ENCODE measurements at places on chromosomes 2 and 18.

- no peak for DNase-seq
Measured at GRCh38 chr2:11798701-11799435, 52.4 kb downstream of the LPIN1 start.

GRCh38 chr2:121707344-121707919 lies 29.2 kb downstream of the NIFK start:
- DNase-seq: no peak

DNA sequence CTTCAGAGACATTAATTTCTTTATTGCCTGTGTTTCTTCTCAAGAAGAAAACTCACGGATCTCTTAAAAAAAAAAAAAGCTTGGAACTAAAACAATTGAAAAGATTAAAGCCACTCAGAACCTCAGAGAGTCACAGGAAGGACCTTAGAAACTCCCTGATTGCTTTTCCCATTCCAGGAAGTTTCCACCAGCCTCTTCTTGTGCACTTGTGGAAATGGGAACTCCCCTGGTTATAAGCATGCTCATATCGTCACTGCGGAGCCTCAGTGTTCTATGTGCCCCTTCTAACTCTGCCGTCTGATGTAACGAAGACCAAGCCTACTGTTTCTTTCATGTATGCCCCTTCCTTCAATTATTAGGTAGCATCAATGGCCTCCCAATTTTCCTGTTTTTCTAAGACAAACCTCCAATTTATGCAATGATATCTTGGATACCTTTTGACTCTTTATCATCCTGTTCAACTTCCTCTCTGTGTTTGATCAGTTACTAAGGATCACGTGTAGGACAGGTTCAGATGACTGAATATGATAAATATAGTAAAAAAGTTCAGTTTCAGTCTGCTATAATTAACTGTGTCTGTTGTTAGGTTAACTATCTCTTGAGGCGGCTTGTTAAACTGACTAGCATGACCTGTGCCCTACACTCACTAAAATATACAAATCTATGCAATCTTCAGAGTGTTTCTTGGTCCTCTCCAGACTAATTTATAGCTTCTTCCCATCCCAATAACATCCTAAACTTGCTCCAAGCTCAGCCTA lies 593.7 kb upstream of the CHAC2 start:
- no peak for DNase-seq

DNA sequence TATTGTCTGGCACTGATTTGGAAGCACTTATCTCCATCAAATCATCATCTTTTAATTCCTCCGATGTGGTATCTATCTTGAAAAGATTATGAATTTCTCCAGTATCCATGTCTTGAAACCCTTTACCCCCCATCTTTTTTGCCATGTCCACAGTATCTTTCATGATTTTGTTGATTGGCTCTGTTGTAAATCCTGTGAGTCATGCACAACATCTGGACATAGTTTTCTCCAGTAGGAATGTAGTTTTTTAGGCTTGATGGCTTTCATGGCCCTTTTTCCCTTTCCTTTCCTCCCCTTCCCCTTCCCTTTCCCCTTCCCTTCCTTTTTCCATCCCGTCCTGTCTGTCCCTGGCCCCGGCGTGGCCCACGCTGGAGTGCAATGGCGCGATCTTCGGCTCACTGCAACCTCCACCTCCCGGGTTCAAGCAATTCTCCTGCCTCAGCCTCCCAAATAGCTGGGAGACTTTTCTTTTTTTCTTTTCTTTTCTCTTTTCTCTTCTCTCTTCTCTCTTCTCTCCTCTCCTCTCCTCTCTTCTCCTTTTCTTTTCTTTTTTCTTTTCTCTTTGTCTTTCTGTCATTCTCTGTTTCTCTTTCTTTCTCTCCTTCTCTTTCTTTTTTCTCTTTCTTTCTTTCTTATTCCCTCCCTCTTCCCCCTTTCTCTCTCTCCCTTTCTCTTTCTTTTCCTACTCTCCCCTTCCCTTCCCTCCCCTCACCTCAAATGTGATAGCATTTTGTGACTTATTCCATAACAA lies 18.4 kb upstream of the ZNF638 start:
- DNase-seq: no peak

GRCh38 chr2:150983314-150983897 lies 278.3 kb downstream of the RBM43 start:
- DNase-seq: no peak

- DNase-seq: no peak
Measured at GRCh38 chr18:40055262-40055661, 1899.8 kb upstream of the PIK3C3 start.

DNA sequence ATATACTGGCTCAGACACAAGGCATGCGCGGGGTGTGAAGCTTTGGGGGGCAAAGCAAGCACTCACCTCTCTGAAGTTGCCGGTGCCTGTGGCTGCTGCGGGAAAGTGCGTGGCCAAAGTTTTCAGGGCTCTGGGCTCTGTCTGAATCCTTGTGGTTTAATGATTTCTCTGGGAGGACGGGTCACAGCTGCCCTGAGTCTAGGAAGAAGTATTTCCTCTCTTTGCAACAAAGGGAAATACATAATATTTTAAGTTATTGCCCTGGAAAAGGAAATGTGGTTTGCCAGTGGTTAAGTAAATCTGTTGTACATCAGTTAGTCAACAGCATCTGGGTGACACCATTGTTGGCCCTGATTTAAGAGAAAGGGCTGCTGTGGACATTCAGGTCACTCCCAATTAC lies 56.7 kb upstream of the ZDBF2 start:
- DNase-seq: no peak

GRCh38 chr2:11922294-11922693 lies 175.9 kb downstream of the LPIN1 start:
- no peak for DNase-seq

DNA sequence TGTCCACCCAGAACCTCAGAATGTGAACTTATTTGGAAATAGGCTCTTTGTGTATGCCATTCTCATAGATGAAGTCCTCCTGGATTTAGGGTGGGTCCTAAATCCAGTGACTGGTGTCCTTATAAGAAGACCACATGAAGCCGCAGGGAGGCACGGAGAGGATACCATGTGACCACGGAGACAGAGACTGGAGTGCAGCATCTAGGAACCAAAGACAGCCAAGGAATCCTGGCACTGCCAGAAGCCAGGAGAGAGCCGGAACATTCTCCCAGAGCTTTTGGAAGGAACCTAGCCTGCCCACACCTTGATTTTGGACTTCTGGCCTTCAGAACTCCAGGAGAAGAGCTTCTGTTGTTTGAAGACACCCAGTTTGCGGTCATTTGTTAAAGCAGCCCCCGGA lies 49.7 kb downstream of the ARL4C start:
- no peak for DNase-seq

DNA sequence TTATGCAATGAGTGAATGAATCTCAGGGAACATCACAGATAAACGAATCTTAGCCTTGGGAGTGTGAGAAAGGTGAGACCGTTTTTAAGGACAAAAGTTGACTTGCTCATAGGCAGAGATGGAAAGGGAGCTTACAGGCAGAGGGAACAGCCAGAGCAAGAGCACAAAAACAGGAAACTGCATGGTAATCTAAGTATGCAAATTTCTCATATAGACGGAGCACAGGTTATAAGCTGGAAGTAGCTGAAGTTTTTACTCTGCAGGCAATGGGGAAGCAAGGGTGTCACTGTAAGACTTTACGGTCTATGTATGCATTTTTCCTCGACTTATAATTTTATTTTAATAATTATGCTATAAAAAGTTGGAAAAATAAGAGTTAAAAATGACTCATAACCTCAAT lies 44.8 kb upstream of the STRN start:
- no peak for DNase-seq

- DNase-seq: no peak
Measured at GRCh38 chr2:44954447-44954888, 13.0 kb downstream of the SIX3 start.

GRCh38 chr2:238653431-238654109 lies 194.3 kb upstream of the TWIST2 start:
- DNase-seq: no peak

DNA sequence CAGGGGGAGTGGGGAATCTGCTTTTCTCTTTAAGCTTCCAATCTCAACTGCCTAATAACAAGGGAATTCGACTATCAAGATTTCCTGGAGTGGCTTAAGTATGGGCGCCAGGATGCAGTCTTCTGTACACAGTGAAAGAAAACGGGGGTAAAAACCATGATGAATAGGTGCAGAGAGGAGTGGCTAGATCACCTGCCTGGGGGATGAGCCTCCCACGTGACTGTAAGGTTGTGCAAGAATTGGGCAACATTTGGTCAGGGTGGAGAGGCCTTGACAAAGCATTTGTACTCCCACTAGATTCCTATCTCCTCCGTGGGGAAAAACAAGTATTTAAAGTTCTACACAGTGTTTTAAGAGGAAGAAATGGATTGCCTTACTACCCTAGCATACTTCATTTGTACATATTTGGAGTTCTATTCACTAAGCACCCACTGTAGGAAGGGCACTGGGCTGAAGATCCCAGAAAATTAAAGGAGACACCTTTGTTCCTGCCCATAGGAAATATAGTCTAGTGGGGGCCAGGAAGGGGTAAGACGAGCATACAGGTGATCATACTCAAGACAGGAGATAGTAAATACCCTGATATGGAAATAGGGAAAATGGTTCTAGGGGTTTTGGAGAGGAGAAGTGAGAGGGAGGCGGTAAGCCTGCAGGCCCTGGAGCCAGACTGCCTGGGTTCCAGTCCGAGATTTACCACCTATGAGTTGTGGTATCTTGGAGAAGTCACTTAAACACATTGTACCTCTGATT lies 29.2 kb downstream of the EPAS1 start:
- DNase-seq: no peak

- peak; percentile 86 for DNase-seq
Measured at GRCh38 chr18:48868468-48869466, 82.0 kb downstream of the SMAD7 start.

DNA sequence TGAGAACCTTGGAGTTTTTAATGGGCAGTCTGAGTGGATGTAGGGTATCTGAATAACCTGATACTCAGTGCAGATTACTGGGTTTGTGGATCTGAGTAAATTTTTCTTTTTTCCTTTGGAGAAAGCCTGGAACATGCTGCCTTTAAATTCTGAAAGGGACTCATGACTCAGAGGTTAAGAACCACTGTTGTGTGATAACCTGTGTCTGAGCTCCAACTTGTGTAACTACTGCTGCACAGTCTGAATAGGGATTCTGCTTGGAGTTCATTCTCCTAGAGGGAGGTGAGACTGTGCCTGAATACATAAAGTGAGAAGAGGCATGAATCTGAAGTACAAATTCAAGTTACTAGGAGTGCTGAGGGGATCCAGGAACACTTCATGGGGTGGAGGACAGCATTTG lies 36.2 kb downstream of the KDM3A start:
- no peak for DNase-seq

- DNase-seq: no peak
Measured at GRCh38 chr2:210660-211059, 53.2 kb downstream of the SH3YL1 start.

GRCh38 chr2:208064220-208064961 lies 39.1 kb upstream of the PLEKHM3 start:
- no peak for DNase-seq

- no peak for DNase-seq
Measured at GRCh38 chr18:8314124-8314523, 295.1 kb upstream of the RAB12 start.

- DNase-seq: no peak
Measured at GRCh38 chr2:237199082-237199481, 113.4 kb downstream of the COPS8 start.

GRCh38 chr2:12045864-12046291 lies 299.4 kb downstream of the LPIN1 start:
- no peak for DNase-seq

DNA sequence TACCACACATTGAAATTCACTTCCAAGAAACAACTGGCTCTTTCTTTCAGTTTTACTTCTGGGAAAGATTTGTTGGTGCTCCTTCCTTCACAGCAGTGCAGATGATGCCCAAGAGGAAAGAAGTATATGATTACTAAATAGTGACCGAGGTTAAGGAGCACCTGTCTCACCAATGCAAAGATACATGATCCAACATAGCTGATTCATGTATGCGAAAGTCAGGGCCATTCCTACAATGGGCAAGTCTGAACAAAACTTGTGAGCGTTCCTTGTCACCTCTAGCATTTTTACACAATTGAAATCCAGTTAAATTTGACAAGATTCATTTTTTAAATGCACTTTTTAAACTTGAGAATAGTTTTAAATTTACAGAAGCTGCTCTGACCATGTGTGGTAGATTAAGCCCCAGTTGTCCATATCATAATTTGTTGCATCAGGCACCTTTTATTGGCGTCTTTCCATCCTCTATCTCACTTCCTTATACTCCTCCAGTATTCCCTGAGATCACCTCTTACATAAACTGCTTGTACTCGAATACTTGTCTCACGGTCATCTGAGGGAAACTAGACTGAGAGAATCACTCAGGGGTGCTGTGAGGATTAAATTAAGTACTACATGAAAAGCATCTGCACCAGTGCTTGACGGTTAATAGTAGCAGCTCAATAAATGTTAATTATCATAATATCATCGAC lies 438.8 kb upstream of the CDH20 start:
- no peak for DNase-seq

- no peak for DNase-seq
Measured at GRCh38 chr2:182821182-182821581, 45.3 kb downstream of the FRZB start.

DNA sequence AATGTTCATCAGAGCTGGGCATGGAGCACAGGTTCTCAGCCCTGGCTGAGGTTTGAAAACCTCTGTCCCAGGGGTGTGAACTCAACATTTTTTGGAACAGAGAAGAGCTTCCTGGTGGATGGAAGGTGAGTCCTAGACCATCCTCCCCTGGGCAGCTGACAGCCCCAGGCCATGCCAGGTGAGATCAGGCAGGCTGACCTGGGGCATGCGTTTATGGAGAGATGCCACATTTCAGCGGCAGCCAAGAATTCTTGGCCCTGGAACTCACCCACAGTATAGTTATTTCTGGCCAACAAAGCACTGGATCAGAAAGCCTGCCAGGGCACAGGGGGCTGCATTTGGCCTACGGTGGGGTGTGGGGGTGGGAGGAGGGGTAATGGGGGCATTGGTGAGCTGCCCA lies 83.8 kb downstream of the EDAR start:
- DNase-seq: no peak

GRCh38 chr2:228681979-228682378 lies 500.5 kb upstream of the SPHKAP start:
- no peak for DNase-seq

All from GM19239 (cell line).